ENCODE measurements at places on chromosomes 1 and 21. TPM values are rescaled to one million over a fixed set of nuclear protein-coding genes. Genes with fewer than 3 reads are reported as not detected.

DNA sequence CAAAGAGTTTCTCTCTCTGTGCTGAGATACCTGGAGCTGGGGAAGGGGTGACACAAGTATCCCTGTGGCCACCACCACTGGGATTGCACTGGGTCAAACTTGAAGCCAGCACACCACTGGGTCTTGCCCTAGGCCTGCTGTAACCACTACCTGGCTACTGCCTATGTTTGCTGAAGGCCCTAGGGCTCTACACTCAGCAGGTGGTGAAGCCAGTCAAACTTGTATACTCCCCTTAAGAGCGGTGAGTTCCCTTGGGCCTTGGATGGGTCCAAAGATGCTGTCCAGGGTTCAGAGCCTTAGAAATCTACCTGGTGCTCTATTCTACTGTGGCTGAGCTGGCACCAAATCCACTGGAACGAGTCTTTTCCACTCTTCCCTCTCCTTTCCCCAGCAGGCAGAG, 47.0 kb upstream of the WDR26 start:
- DNase-seq = no peak

GRCh38 chr21:39180429-39181019, 2.7 kb downstream of the PSMG1 start:
- DNase-seq = no peak

- peak; percentile 80 for DNase-seq
Observed at GRCh38 chr1:59596432-59596831, 218.3 kb upstream of the HOOK1 start.

GRCh38 chr1:31657972-31658510, 13.4 kb upstream of the PEF1 start:
- DNase-seq = no peak

DNA sequence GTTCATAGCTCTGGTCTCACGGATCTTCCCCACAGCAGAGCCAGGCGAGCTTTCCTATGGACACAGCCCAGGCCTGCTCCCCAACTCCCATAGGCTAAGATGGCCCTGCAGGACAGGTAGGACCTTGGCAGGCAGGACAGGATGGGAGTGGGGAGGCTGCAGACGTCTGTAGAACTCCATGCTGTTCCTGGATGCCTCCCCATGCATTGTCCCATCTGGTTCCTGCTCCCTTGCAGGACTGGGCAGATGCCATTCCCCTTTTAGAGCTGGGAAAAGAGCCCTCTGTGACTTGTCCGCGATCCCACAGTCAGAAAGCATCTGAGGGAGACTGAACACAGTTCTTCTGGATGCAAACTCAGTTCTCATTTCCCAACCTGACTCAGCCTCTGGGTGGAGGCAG, 71.9 kb upstream of the ATP5PO start:
- DNase-seq = no peak

DNA sequence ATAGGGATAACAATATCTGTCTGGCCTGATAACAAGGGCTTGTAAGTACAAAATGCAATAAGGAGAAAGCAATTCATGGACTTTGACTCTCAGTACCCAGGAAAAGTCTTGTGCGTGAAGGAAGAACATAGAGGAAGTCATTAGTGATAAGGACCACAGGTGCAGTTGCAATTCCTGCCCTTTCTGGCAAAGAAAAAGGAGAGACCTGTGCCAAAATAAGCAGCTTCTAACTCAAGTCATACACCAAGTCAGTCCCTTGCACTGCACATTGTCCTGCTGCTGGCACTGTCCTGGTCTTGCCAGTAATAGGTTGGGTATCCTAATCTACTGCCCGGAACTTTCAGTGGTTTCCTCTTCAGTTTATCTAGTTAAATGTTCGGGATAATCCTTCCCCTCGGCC, 14.8 kb upstream of the SOD1 start:
- DNase-seq = no peak

DNA sequence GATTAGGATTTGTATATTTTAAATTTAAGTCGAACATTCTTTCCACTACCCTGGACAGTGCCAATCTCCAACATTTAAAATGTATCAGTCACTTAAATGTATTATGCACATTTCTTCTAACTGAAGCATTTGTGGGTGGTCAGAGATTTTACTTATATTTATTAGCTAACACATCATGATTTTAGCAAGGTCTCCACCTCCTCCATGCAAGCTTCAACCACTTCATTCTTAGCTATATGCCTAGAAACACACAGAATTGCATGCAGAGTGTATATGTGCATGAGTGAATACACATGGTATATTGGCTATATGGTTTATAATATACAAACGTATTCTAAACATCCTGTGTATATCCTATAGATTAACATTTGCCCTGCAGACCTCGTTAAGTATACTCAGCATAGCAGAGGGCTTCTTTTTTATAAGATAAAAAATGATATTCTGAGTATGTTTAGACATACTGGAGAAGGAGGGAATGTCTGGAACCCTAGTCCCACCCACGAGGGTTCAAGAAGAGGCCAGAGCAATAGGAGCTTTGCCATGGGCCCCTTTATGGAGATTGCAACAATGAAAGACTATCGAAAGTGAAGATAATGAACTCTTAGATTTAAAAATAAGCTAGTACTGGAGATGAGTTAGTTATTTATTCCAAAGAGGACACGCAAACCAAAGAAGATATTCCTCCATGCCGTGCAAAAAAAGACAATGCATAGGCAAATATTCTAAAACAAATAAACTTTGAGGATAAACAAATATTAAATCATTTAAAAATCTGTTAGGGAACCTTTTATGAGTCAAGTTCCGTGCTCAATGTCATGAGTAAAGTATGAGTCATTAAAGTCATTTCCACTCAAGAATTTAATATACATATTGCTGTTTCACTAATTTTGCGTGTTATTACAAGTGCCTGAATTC, 480.4 kb downstream of the SIPA1L2 start:
- no peak for DNase-seq

GRCh38 chr1:112544011-112544688, 35.4 kb downstream of the WNT2B start:
- no peak for DNase-seq

DNA sequence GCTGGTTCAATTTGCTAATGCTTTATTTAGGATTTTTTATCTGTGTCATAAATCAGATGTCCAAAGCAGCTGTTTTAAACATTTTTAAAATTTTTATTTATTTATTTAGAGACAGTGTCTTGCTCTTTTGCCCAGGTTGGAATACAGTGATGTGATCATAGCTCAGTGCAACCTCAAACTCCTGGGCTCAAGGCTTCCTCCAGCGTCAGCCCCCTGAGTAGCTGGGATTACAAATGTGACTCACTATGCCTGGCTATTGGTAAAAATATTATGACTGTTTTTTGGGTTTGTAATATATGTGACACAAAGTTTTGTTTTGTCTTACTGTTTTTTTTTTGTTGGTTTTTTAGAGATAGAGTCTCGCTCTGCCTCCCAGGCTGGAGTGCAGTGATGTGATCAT, 11.8 kb downstream of the ZBED6 start:
- no peak for DNase-seq

- DNase-seq = no peak
Observed at GRCh38 chr1:51280321-51280978, 44.4 kb downstream of the RNF11 start.

- DNase-seq = peak; percentile 74
Observed at GRCh38 chr1:18631496-18632217, 1.0 kb downstream of the PAX7 start.

- DNase-seq = no peak
Observed at GRCh38 chr1:83829106-83829505, 169.8 kb downstream of the TTLL7 start.

GRCh38 chr1:207259391-207259790, 62.1 kb upstream of the CD55 start:
- DNase-seq = no peak

DNA sequence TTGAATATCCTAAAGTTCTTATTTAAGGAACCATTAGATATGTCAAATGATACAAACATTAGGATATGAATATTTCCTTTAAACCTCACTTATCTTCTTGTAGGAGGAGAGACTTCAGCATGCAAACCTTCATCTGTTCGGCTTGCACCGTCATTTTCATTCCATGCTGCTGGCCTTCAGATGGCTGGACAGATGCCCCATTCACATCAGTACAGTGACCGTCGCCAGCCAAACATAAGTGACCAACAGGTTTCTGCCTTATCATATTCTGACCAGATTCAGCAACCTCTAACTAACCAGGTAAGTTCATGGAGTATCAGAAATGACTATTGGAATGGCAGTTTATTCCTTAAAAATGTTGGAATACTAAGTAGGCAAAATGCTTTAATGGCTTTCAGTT, 106.0 kb downstream of the DYRK1A start:
- no peak for DNase-seq

- no peak for DNase-seq
Observed at GRCh38 chr21:34593423-34593822, 21.5 kb downstream of the RCAN1 start.

GRCh38 chr1:40384887-40385286, 11.4 kb downstream of the SMAP2 start:
- DNase-seq = no peak

DNA sequence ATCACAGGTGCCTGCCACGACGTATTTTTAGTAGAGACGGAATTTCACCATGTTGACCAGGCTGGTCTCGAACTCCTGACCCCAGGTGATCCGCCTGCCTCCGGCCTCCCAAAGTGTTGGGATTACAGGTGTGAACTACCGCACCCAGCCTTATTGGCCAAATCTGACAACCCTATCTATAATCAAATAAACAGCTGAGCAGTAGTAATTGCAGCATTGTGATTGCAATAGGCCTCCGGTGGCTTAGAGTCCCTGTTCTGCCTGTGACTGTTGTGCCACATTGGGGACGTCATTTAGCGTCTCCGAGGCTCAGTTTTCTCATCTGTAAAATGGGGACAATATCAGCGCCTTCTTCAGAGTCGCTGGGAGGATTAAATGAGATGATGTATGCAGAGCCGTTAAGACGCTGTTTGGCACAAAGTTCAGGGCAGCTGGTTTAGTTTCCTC, 569 bp upstream of the CAPN2 start:
- DNase-seq = no peak

GRCh38 chr21:20627594-20627993, 370.6 kb upstream of the NCAM2 start:
- DNase-seq = no peak

GRCh38 chr1:228095161-228095560, 8.0 kb downstream of the C1orf35 start:
- DNase-seq = no peak

DNA sequence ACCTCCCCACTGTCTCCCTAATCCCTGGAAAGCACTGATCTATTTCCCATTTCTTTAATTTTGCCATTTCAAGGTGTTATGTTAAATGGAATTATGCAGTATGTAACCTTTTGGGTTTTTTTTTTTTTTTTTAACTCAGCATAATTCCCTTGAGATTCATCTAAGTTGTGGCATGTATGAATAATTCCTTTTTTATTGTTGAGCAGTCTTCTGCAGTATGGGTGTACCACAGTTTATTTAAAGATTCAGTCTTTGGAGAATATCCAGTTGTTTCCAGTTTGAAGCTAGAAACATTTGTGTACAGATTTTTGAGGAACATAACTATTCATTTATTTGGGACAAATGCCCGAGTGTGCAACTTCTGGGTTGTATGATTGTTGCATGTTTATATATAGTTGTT, 162.2 kb upstream of the FAM78B start:
- DNase-seq = no peak

DNA sequence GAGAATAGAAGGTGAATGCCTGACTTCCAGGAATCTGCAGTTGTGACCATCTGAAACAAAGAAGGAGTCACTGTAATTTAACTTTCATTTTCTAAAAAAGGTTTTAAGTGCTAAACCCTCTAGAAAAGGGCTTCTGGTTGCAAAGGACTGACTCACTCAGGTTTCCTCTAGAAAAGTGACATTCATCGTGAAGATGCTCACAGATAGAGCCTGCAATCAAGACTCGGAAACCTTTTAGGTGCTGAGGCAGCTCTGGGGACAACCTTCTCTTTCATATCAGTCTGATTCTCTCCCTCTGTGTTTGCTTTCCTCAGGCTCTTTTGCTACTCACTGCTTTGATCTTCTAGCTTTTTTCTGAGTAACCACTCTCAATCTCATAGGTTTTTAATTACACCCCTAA, 8.2 kb downstream of the BCL9 start:
- no peak for DNase-seq

GRCh38 chr1:7315946-7316345, 455.1 kb upstream of the VAMP3 start:
- no peak for DNase-seq

- no peak for DNase-seq
Observed at GRCh38 chr21:44337941-44338895, 972 bp downstream of the CFAP410 start.

DNA sequence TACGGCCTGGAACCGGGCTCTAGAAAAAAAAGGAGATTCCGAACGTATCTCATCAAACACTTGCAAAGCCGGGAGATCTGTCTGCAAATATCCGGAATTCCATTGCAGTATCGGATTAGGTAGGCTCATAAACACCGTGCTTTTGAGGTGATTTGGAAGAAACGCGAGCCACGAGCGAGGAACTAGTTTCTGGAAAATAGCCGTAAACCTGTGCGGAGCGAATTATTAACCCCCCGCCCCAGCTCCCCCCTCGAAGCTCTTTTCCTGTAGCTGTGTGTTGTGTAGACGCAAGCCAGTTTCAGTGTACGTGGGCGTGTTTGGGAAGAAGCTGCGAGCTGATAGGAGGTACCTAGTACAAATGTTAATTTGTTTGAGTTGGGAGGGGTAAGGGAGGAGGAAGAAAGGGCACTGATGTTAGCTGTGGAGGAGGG, 1.1 kb downstream of the RALGPS2 start:
- no peak for DNase-seq

GRCh38 chr1:37258068-37258467, 216.3 kb upstream of the ZC3H12A start:
- DNase-seq = no peak

GRCh38 chr1:47898133-47898845, 98.9 kb downstream of the TRABD2B start:
- DNase-seq = no peak

GRCh38 chr21:45075596-45076244, 1.3 kb downstream of the ADARB1 start:
- no peak for DNase-seq

GRCh38 chr1:40802078-40802741, 18.6 kb downstream of the KCNQ4 start:
- peak; percentile 95 for DNase-seq

DNA sequence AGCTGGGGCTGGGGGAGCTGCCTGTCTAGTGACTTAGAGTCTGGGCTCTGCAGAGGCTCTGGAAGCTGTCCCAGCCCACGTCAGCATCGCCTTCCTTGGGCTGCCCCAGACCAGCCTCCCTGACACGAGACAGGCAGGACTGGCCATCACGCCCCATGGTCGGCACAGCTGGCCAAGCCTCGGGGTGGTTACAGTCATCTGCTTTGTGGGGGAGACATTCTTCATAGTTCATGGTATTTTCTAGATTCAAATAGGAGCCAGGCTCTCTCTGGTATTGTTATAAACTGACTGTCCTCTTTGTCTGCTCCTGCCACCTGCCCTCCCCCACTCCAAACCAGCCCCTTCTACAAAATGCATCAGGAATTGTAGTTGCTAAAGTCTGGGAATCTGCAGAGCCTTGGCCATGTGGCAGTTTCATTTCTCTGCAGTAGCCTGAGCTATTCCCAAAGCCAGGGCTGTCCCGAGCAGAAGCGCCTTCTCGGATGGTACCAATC, 29.4 kb downstream of the OLFML2B start:
- DNase-seq = peak; percentile 94

GRCh38 chr1:65167586-65168242, 19.7 kb downstream of the AK4 start:
- DNase-seq = no peak

Gene TXNIP
- 441 TPM for total RNA-seq

Gene S100B
- 2.0 TPM for total RNA-seq

Gene PKP1
- 0.83 TPM for total RNA-seq

Gene FMO2
- 41.0 TPM for total RNA-seq

Gene BEND5
- 2.7 TPM for total RNA-seq

Gene PIGV
- 7.9 TPM for total RNA-seq

Gene NMNAT2
- total RNA-seq = 0.60 TPM

Gene CD5L
- 0.37 TPM for total RNA-seq
